ENCODE measurements at places on chromosomes 11 and 22. TPM values are rescaled to one million over a fixed set of nuclear protein-coding genes. Genes with fewer than 3 reads are reported as not detected.

The SBF2 gene
- 43.0 TPM for total RNA-seq

The OR51B5 gene
- not detected for total RNA-seq

The CLDN5 gene
- 112 TPM for total RNA-seq

The SERPING1 gene
- 173 TPM for total RNA-seq

The CNTN5 gene
- not detected for total RNA-seq

The OR52A1 gene
- not detected for total RNA-seq

The OOSP4B gene
- not detected for total RNA-seq

The KCNK4 gene
- total RNA-seq: not detected

The CATSPERZ gene
- not detected for total RNA-seq

The LDHA gene
- total RNA-seq: 574 TPM

The MFRP gene
- 0.11 TPM for total RNA-seq

The XKR3 gene
- not detected for total RNA-seq

The TENM4 gene
- 44.5 TPM for total RNA-seq

The C11orf65 gene
- total RNA-seq: 0.52 TPM

The CRYBA4 gene
- not detected for total RNA-seq

The SLC6A5 gene
- not detected for total RNA-seq

The POU2F3 gene
- total RNA-seq: 94.5 TPM

The TSKU gene
- total RNA-seq: 155 TPM

The CALCA gene
- total RNA-seq: not detected

The OR11H1 gene
- total RNA-seq: not detected

The SCO2 gene
- total RNA-seq: 1.7 TPM

The PHETA2 gene
- total RNA-seq: 7.1 TPM

The GRAP2 gene
- total RNA-seq: 0.16 TPM

The CPT1A gene
- 18.5 TPM for total RNA-seq

The CD151 gene
- total RNA-seq: 108 TPM

The GLYATL1B gene
- total RNA-seq: not detected

The CCDC188 gene
- 0.34 TPM for total RNA-seq

The GPR83 gene
- total RNA-seq: 0.24 TPM

The SCGB2A2 gene
- total RNA-seq: 2,018 TPM

The MRGPRX3 gene
- total RNA-seq: not detected

The COPB1 gene
- 62.8 TPM for total RNA-seq

The CDC45 gene
- 1.3 TPM for total RNA-seq

The OR10A2 gene
- total RNA-seq: not detected

The ANGPTL5 gene
- not detected for total RNA-seq

The TNNI2 gene
- total RNA-seq: 63.6 TPM

The TRPM5 gene
- not detected for total RNA-seq

The MPEG1 gene
- 2.7 TPM for total RNA-seq

The WNT7B gene
- total RNA-seq: 54.4 TPM

The TCN1 gene
- 2.0 TPM for total RNA-seq

The RGL4 gene
- not detected for total RNA-seq

The SLC22A6 gene
- not detected for total RNA-seq

The EXPH5 gene
- total RNA-seq: 232 TPM

The PGR gene
- total RNA-seq: 0.18 TPM

The SLC22A12 gene
- total RNA-seq: not detected

The TIMP3 gene
- 166 TPM for total RNA-seq

The TSSC4 gene
- 25.7 TPM for total RNA-seq

The CERK gene
- total RNA-seq: 46.2 TPM

Data from suprapubic skin (tissue), 4 donors.